ENCODE measurements at places on chromosomes 1 and 21. TPM values are rescaled to one million over a fixed set of nuclear protein-coding genes. Genes with fewer than 3 reads are reported as not detected.

Gene PIGK
- total RNA-seq = 15.6 TPM

Gene SLC25A24
- total RNA-seq = 20.4 TPM

Gene CELF3
- not detected for total RNA-seq

DNA sequence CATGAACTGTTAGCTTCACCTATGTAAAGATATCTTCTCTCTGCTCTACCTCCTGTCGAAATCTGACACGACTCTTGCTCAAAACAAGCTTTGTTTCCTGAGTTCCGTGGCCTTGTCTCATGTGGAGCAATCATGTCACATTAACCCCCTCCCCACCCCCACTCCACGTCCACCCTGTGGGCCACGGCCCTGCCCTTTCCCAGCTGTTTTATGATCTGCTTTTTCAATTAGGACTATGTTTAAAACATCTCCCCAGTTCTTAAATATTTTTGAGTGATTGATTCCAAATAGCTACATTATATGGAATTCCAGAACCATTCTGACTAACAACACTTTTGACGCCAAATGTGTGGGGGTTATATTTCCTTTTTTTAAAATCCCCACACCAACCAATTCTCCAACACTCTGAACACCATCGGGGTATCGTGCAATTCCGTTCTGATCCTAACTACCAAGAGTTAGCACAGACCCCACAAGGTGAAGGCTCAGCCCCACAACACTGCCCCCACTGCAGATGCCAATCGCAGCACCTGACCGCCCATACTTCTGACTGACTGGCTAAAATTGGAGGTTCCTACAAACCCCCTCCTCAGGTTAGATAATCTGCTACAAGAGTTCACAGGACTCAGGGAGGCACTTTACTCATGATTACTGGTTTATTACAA is 12.7 kb upstream of the S100A8 start:
- DNase-seq = no peak

GRCh38 chr1:114510274-114511031 is 550 bp downstream of the TRIM33 start:
- peak; percentile 30 for DNase-seq

GRCh38 chr1:151134396-151134795 is 12.0 kb downstream of the SEMA6C start:
- no peak for DNase-seq

DNA sequence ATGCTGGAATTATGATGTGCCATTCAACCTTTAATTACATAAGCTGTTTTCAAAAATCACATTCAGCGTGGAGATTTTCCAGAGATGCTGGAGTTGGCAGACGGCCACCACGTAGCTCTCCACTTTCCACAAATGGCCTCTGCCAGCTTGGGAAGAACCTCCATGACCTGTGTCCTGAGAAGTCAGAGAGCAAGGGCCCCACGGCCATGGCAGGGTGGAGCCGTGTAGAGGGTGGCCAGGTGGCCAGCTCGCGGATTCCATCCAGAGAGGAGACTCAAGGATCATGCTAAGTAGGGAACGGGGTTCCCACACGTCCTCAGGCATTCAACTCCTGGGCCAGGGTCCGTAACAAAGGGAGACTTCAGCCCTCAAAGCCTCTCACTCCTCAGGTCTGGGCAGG is 1.3 kb upstream of the GALE start:
- DNase-seq = no peak

DNA sequence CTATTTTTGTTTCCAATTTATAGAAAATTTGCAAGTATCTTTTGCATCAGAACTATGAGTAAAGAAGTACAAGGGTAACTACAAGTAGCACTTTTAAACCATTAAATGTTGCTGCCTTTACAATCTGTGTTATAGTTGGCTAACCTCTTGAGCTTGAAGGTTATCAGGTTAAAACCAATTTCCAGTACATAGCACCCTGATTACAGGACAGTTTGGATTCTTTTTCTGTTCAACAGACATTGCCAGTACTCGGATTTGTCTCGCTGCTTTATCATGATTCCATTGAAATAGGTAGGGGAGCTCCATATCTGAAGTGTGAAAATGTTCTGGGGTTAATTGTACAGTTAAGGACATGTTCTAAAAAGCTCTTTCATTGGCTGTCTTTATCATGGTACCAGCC is 40.0 kb downstream of the MIA3 start:
- DNase-seq = no peak

DNA sequence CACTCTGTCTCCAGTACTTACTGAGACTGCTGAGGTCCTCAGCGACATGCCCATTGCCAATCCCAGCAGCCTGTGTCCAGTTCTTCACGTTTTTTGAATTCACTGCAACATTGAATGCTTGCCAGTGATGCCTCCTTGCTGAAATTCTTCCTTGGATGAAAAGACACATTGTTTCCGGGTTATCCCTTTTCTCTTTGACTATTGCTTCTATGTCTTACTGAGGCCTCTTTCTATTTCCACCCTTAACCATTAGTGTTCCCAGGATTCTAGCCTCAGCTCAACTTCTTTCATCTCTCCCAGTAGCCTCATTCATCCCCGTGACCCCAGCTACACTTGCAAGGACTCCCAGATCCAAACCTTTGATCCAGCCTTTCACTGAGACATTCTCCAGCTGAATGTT is 46.5 kb upstream of the KIF26B start:
- no peak for DNase-seq

DNA sequence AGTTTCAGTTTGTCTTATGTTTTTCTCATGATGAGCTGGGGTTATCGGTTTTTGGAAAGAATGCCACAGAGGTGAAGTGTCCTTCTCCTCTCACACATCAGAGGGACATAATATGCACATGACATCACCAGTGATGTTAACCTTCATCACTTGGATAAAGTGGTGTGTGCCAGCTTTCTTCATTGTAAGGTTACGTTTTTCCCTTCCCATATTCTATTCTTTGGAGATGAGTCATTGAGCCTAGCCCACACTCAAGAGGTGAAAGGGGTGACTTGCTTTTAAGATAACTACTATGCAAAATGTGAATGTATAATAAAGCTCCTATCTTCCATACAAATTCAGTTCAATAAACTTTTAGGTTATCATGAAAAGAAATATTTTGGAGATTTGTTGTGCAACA is 36.7 kb upstream of the MAGI3 start:
- no peak for DNase-seq

GRCh38 chr1:31523769-31524168 is 52.5 kb upstream of the TINAGL1 start:
- DNase-seq = no peak

- no peak for DNase-seq
Measured at GRCh38 chr1:95509989-95510388, 276.0 kb downstream of the RWDD3 start.

GRCh38 chr1:188249811-188250210 is 1421.1 kb downstream of the PLA2G4A start:
- DNase-seq = no peak

DNA sequence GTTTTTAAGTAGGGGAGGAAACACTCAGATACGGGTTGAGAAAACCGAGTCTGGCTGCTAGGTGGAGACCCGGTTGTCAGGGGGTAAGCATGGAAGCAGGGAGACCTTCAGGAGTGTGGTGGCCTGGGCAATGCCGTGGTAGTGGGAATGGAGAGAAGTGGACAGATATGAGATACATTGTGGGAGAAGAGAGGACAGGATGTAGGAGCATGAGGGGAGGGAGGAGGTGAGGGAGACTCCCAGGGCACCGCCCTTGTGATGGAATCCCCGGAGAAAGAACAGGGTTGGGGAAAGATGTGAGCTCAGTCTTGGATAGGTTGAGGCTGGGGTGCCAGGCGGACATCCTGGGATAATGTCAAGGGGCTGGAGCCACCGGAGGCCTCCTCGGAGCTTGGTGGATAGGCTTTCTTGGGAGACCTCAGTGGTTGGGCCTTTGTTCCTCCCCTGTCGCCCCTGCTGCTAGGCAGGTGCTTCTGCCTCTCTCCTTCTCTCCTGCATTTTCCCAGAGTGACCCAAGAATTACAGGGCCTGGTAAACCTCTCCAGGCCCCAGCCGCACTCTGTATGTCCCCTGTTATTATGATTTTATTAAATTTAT is 21.3 kb downstream of the ZNF362 start:
- no peak for DNase-seq

- peak; percentile 35 for DNase-seq
Measured at GRCh38 chr1:201894343-201895119, 5.8 kb downstream of the SHISA4 start.

Gene CELA2A
- not detected for total RNA-seq

DNA sequence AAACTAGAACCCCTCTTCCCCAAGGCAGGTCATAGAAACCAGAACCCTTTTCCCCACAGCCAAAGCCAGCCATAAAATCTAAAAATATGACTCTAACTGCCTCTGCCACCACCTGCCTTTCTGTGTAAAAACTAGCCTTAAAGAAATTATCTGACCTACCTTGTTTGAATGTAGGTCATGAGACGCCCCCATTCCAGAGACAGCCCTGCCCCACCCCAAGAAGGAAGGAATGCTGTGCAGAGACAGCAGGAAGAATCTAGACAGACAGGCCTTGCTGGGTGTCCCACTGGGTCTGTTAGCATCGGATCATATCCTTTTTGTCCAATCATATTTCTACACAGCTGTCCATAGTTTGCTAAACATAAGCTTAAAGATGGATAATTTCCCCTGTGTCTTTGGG is 128.4 kb upstream of the RAB4A start:
- no peak for DNase-seq

Gene S100A9
- total RNA-seq = not detected

DNA sequence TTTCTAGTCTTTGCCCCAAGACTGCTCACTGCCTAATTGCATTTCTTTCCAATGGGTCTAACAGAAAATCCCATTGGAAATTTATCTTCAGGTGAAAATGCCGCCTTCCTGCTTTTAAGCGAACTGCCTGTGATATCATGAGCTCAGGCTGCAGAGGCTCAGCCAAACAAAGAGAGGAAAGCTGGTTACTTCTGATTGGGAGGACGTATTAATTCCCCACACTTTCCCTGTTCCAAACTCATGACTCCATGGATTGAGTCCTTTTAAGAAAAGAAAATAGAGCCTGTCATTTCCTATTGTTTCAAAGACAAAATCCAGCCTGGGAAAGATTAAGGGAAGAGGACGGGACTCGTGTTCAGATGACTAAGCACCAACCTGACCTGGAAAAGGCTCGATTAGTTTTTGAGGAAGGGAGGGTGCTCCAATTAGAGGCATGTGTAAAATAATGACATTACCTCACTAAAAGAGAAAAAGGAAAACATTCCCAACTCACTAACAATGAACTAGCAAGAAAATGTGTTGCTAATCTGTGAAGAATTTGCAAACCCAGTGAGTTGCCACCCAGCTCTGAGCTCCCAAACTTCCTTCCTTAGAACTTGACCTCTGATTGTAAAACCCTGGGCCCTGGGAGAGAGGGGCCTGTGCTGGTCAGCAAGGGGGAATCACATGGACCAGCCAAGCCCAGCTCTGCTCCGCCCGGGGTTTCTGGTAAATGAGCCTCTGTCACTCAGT is 61.2 kb downstream of the TCP10L start:
- DNase-seq = peak; percentile 83

Gene ACTL8
- total RNA-seq = 0.28 TPM

DNA sequence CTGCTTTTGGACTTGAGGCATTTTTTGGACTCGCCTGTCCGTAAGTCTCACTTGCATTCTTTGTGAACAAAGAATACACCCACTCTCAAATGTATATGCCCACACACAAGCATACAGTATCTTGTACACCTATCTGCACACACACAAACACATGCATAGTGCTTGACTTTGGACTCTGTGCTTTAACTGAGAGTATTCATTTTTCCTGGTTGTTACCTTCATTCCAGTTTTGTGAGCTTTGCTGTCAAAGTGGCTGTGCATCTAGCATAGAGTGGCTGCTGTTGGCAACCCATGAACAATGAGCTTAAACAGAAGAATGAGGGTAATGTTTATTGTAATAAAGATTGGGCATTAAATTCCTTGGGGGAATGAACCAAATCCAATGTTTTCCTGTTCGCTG is 199.0 kb downstream of the PDE4B start:
- no peak for DNase-seq

Gene LCE2B
- total RNA-seq = not detected

DNA sequence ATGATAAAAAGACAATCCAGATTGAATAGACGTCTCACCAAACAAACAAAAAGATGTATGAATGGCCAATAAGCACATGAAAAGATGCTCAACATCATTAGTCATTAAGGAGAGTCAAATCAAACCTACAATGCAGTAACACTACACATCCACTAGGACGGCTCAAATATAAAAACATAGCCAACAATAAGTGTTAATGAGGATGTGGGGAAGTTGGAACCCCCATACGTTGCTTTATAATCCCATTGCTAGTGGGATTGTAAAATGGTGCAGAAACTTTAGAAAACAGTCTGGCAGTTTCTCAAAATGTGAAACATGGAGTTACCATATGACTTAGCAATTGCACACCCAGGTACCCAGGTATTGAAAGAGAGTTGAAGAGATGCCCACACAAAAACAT is 14.7 kb upstream of the IL24 start:
- no peak for DNase-seq

Gene SLC1A7
- total RNA-seq = not detected

Gene TSSK3
- not detected for total RNA-seq

DNA sequence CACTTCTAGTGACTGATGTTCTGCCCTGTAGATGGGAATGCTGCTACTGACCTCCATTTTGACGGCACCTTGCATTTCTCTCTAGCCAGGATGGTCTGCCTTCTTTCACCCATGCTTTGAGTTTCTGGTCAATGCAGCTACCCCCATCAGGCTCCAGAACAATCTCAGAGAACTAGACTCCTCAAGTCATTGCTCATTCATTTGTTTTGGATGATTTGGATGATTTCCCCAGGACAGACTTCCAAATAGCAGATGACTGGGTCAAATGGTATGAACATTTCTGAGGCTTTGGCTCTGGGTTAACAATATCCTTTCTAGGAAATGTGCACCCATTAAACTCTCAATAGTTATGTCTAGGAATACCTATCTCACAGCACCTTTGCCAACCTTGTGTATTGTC is 63.9 kb downstream of the CSMD2 start:
- peak; percentile 31 for DNase-seq

DNA sequence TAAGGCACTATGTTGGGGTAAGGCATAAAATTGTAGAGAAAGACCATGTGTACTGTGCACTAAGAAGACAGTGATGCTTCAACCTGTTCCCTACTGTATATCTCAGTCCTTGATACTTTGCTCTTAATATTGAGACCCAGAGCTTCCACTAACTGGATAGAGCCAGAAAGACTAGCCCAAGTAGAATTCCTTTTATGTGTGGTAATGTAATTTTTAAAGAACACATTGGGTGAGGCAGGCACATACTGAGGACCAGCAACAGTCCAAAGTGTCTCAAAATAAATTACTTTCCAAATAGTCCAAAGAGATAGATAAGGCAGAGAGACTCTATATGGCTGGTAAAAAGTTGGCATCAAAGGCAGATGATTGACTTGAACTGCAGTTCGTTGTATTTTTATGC is 31.4 kb upstream of the MROH9 start:
- no peak for DNase-seq

- DNase-seq = peak; percentile 82
Measured at GRCh38 chr1:145690587-145691558, 16.3 kb downstream of the PDZK1 start.

Gene TNFRSF9
- total RNA-seq = 0.72 TPM

- DNase-seq = no peak
Measured at GRCh38 chr21:39025198-39025597, 158.1 kb downstream of the PSMG1 start.

- no peak for DNase-seq
Measured at GRCh38 chr1:167750641-167751040, 28.9 kb downstream of the MPZL1 start.

Gene TAF13
- 81.4 TPM for total RNA-seq

Gene SPRR2G
- not detected for total RNA-seq

Gene AKR7A3
- under 0.01 TPM for total RNA-seq

Data from IMR-90 (cell line).